Sigmoid colon (tissue), 7 donors: ENCODE measurements at places on chromosomes 12 and 14. TPM values are rescaled to one million over a fixed set of nuclear protein-coding genes. Genes with fewer than 3 reads are reported as not detected.

GRCh38 chr12:6827982-6828780, at the start of gene P3H3:
Gene P3H3, plus strand, starts transcription at chr12:6828407. Its CDS starts 34 bp downstream, at chr12:6828441.
- no peak for DNase-seq

DNA sequence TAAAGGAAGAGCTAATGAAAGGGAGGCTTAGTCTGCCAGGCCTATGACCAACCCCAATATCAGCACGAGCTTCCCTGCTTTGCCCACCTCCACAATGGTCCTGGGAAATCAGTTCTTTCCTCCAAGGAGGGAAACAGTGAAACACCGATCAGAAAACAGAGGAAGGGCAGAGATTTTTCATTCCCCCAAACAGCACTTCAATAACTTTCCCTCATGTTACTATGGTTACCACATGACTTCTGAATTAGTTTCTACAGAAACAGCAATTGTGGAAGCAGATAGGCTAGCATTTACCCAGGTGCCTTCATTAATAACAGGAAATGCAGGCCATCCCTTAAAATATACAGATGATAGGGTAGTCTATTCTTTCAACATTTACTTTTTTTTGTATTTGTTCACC, 35.9 kb downstream of the TRIM9 start:
- no peak for DNase-seq

DNA sequence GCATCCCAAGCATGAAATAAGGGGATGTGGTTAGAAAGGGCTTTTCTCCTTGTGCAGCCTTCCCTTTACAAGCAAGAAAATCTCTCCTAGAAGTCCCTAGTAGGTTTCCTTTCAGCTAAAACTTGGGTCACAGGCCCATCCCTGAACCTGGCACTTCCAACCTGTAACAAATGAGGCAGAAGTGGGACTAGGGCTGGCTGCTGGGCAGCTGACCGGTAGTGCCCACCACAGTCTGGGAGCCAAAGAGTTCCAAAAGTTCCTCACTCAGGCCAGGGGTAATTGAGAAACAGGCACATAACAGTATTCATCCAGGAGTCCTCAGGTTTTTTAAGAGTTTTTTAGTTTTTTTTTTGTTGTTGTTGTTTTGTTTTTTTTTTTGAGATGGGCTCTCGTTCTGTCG, 23.8 kb downstream of the MANSC1 start:
- DNase-seq: peak; percentile 9

DNA sequence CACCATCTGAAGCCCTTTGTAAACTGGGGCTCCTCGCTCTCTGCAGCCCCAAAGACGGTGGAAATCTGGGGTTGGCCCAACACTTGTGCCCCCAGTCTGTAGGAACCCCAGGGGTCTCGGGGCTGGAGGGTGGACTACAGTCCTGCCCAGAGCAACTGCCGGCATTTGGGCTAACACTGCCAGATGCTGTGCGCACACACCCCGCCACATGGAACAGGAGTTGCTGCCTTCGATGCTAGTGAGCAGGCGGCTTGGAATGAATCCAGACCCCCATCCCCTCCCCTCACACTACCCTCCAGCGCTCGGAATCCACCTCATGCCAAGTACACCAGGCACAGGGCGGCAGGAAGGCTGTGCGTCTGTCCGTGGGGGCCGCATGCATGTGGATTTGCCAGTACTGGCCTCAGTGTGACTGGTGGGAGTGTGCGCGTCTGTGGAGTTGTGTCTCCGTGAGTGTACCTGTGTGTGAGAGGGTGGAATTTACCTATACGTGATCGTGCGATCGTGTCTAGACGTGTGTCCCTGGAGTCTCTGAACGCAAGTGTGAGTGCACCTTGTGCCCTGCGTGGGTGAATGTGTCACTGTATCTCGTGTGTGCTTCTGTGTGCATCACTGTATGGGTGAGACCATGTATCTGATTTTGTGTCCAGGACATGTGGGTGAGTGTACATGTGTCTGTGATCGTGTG, 5.1 kb downstream of the LHX5 start:
- DNase-seq: no peak

GRCh38 chr14:86707071-86707470, 1177.1 kb downstream of the FLRT2 start:
- no peak for DNase-seq

DNA sequence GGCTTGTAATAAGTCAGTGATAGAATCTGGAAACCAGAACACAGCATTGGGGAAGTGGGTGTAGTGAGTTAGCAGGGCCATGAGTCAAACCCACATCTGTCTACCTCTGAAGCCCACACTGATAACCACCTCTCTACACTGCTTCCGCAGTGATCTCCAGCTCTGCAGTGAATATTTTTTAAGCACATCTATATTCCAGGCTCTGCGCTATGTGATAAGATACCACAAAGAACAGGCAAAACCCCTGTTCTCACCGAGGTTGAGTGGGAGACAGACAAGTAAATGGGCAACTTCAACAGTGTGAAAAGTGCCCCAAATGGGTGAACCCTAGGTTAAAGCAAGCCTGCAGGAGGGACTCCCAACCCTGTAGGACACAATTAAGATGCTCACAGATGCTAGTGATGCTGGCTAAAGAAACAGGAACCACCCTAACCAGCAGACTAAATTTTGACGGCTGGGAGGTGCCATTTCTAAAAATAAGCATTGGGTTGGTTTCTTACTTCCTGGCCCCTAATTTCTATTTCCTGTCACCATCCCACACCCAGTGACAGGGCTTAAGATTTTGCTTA, 375.0 kb downstream of the DPF3 start:
- DNase-seq: no peak

- DNase-seq: peak; percentile 72
Observed at GRCh38 chr14:24013654-24014514, 25.2 kb downstream of the DHRS4L2 start.

- no peak for DNase-seq
Observed at GRCh38 chr12:24948420-24948756, 513 bp downstream of the BCAT1 start.

GRCh38 chr12:27879708-27880107, 92.8 kb downstream of the PTHLH start:
- DNase-seq: no peak

DNA sequence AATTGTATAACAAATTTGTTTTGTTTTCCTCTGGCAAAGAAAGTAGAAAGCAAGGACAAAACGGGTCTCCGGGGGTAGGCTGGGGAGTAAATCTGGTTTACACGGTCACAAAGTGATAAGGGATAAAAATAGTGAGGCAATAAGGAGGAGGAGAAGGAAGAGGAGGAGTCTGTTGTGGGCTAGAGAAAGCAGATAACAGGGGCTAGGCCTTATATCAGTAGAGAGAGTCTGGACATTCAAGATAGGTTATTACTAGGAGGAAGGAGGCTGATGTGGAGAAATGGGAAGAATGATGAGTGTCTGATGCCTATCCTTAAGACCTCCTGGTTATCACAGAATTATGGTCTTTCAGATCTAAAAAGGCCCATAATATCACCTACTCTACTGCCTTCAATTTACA, 83.2 kb upstream of the SSTR1 start:
- DNase-seq: no peak

- DNase-seq: no peak
Observed at GRCh38 chr12:39127401-39127800, 222.0 kb upstream of the CPNE8 start.

- DNase-seq: no peak
Observed at GRCh38 chr14:61268812-61269211, 12.3 kb downstream of the TMEM30B start.

DNA sequence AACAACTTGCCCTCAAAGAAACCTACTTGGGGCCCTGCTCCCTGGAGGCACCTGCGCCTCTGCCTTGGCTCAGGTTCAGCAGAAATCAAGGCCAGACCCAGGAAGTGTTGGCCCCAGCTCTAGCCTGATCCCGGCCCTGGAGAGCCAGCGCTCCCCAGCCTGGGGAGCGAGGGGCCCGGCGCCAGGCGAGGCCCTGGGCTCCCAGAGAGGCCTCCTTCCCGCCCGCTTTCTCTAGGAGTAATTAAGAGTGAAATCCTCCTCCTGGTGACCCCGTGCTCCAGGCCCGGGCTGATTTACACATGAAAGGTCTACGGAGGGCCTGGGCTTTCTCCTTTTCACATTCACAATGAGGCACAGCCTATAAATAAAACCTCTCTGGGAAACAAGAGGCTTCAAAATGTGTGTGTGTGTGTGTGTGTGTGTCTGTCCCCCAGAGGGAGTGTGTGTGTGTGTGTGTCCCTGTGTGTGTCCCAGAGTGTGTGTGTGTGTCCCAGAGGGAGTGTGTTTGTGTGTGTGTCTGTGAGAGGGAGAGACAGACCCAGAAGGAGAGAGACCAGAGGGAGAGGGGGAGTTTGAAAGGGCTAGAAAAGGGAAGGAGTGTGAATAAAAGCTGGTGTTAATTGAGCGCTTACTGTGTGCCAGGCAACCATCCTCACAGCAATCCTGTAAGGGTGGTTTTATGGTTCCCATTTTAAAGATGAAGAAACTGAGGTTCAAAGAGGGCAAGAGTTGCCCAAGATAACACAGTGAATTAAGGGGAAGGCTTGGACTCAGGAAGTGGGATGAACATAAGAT, 23.8 kb upstream of the COX6A1 start:
- no peak for DNase-seq

- DNase-seq: no peak
Observed at GRCh38 chr12:85441741-85442140, 161.7 kb downstream of the ALX1 start.

- no peak for DNase-seq
Observed at GRCh38 chr14:97851428-97851995, 1054.3 kb downstream of the VRK1 start.

DNA sequence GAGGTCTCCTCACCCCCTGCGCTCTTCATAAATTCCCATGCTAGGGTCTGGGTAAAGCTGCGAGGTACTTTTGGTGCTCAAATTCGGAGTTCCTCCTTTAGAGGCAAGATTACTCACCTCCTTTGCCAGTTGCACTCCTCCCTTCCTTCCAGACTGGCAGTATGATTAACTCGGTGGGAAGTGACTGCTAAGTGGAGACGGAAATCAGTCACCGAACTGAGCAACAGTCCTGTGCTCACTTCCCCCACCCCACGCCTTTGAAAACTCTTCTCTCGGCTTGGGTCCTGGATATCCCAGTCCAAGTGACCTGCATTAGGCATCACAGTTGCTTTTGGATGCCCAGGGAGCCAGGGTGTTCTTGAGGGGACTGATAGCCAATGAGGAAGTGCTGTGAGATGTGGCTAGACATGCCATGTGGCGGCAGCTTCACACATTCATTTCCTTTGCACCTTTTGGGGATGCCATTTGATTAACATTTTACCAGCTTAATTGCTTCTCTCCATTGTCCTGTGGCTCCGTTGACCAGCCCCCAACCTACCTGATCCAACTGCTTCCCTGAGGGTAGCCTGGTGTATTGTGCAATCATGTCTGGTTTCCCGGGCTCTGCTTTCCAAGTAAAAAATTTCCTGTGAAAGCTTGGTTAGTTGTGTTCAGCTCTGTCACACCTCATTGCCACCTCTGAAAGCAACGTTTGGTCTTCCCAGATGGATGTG, 840 bp downstream of the PNP start:
- DNase-seq: peak; percentile 73

DNA sequence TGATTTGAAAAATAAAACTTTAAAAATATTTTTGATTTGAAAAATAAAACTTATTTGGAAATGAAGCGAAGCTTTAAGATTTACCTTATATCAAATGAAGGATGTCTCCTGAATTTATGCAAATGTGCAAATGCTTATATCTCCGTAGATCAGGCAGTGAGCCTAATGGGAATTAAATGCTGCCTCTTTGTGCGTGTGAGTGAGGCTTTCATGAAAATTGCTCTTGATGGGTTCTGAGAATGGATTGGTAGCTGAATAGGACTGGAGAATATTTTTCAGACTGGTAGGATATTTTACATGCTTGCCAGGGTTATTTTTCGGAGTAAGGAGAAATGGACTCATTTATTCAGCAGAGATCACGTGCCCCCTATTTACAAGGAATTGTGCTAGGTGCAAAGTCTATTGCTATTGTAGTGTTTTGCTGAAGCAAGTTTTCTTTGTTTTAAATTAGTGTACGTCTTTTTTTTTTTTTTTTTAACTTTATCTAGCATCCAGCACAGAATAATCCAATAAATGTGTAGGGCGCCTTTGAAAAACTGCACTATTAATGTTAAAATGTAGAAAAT, 2.4 kb downstream of the VRK1 start:
- no peak for DNase-seq

- DNase-seq: no peak
Observed at GRCh38 chr14:69484444-69485314, at the start of gene PLEKHD1. Gene PLEKHD1, plus strand, starts transcription at chr14:69484728. Its CDS starts 238 bp downstream, at chr14:69484966.

- peak; percentile 74 for DNase-seq
Observed at GRCh38 chr14:104816616-104816884, 15.6 kb downstream of the ZBTB42 start.

DNA sequence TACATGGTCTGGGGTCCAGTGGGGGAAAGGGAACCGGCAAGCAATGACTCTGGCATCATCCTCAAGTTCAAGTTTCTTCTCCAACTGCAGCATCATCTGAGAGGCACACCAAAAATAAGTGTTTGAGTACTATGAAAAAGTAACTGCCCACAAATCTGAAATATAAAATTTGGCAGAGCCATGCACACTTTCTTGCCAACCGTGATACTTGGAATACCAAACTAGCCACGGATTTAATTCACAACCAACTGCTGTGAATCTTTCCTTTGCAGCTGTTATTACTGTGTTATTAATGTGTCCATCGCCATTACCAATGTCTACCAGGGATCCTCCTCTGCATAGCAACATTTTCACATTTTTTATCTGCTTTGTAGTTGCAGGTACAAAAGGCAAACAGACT, 74.6 kb downstream of the GXYLT1 start:
- no peak for DNase-seq

The KLRC2 gene
- not detected for total RNA-seq

The ERO1A gene
- total RNA-seq: 24.3 TPM

The RNASE4 gene
- 138 TPM for total RNA-seq

The TMCC3 gene
- 4.9 TPM for total RNA-seq

The HCAR1 gene
- total RNA-seq: not detected

The APOF gene
- total RNA-seq: not detected

The SLC38A4 gene
- total RNA-seq: 1.1 TPM
